ENCODE measurements at places on chromosomes 5 and 9.

DNA sequence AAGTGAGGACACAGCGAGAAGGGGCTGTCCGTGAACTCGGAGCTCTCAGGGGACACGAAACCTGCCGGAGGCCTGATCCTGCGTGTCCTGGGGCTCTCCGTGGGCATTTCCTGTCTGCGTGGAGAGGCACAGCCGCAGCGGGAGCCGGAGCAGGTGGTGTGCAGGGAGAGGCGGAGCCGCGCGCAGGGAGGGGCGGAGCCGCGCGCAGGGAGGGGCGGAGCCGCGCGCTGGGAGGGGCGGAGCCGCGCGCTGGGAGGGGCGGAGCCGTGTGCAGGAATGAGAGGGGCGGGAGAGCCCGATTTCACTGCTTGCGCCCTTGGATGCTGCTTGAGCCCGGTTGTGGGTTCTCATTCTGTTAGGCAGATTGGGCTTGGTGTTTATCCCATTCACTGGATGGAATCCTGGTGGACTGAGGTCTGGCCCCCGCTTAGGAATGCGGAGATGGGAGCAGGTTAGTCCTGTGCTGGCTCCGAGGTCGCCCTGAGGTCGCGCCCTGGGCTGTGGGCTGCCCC lies 26.7 kb downstream of the NDUFS6 start:
- peak; percentile 8 for DNase-seq

- DNase-seq, result no peak
These were observed 109.6 kb downstream of the PIK3R1 start for GRCh38 chr5:68325065-68325580.

DNA sequence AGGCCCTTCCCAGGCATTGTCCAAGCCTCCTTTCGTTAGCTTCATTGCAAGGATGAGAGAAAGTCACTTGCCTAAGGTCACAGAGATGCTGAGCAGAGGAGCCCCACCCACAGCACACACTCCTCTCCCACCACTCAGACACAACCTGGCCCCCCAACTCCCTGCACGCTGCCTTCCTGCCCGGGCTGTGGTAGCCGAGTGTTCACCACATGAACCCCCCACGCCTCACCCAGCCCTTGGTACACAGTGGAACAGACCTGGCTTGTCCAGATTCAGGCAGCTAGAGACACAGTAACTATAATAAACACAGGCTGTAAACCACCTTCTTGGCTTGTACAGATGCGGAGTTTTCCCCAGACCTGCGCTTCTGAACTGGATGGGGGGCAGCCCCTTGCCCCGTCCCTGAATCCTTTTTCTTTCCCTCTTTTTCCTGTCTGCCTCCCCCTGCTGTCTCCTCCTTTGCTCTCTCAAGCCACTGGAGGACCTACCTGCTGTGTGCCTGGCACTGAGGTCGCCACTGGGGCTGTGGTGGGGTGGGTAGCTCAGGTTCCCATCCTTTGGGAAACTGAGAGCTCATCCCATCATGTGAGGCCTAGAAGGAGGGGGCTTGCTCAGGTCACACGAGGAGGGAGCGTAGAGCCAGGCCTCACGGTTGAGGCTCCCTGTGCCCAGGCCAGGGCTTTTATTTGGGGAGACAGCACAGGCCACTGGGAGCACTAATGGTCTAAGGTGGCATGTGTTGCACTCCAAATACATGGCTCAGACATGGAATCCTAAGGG lies 55.7 kb upstream of the SYNPO start:
- DNase-seq, result no peak

GRCh38 chr9:135422341-135422944 lies 57.1 kb upstream of the PPP1R26 start:
- DNase-seq, result no peak

DNA sequence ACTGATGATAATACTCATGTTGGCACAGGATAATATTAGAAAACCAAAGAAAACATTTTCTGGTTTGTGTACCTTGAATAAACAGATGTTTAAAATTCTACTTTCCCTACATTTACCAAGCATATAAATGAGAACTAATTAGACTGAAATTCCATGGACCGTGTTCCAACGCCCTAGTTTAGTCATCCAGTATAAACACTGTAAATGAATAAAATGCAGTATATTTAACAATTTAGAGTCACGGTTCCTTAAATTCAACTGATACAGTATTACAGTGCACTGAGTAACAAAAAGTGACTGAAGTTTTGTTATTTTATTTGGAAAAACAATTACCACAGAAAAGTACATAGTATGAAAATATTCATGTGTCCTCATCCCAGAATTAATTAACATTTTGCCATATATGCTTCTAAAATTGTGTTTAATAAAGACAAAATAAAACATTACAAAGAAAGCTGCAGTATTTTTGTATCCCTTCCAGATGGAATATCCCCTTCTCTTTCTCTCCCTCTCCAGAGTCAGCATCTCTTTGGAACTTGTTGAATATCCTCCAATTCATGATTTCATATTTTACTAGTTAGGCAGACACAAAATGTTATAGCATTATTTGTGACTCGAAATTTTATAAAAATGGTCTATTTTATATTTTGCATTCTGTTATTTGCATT lies 112.5 kb downstream of the HMHB1 start:
- no peak for DNase-seq

DNA sequence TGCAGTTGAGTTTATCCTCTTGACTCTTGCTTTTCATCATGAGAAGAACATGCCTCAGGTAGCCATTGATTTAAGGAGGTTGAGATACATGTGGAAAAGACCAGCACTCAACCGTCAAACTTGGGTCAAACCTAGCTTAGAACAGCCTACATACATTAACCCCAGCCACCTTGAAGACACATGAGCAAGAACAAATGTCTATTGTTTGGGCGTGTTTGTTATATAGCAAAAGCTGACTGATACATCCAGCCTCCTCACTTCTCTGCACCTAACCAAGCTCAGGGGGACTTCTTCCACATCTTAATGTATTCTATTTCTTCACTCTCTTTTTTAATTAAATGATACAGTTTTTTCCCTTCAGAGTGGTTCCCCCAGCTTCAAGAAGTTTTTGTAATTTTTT lies 28.7 kb downstream of the DRD1 start:
- DNase-seq, result no peak

DNA sequence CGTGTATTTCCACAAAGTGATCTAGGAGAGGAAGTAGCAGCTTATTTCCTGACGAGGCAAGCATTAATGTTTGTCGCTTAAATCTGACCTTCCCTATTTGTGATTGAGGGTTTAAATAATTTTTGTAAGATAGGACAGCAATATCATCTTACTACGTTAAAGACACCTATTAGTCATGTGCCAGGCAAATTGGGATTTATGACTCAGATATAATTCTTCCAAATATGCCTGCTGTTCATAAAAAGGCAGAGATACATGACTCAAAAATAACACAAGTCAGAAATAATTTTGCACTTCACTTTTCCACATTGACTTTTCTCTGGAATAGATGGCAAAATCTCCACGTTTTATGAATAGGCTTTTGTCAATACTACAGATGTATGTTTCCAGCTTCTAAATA lies 43.0 kb upstream of the CDH12 start:
- DNase-seq, result no peak

DNA sequence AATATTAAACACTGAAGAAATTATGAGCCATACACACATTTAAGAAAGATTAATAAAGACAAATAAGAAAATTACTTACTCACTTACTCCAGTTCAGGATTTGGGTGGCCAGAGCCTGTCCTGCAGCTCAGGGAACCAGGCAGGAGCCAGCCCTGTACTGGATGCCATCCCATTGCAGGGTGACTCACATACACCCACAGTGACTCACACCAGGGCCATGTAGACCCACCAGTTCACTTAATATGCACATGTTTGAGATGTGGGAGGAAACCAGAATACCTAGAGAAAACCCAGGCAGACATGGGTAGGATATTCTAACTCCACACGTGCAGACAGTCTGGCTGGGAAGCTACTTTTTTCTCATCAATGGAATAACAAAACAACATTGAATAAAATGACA lies 49.6 kb upstream of the ADRB2 start:
- no peak for DNase-seq

DNA sequence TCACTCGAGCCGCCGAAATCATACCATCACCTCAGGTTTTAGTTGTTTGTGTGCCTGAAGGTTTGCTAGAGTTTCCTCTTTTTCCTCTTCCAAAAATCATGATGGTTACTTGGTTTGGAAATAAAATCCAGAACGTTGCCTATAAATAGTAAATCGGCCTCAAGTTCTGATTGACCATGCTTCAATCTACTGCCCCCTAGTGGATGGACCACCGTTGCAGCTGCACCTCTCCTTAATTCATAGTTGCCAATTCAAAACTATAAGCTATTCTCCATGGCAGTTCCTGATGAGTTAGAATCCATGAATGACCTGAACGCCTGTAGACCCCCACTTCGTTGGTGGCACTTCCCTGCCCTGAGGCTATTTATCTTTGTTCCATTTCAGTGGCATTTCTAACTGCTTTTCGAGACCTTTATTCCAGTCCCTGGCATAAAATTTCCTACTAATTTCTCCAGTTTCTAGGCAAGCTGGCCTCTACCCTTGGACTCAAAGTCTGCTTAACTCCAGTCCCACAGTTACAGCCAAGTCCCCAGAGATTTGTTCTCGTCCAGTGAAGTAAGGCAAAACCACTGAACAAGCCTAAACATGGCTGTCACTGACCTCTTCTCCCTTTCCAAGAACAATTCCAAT lies 422.6 kb downstream of the EFNA5 start:
- peak; percentile 39 for DNase-seq

DNA sequence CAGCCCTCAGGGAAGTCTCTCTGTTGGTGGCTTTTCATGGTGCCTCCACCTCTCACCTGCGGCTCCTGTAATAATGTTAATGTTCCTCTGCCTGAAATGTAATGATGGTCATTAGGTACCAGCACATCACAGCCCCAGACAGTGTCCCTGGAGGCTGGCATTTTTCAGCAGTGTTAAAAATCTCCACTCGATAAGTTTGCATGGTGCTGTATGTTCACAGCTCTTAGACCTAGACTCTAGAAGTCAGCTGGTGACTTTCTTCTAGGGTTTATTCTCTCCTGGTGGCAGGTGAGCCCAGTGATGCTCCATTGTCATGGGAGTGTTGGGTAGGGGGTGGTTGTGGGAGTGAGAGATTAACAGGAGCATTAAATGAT lies 53.1 kb downstream of the GPR107 start:
- DNase-seq, result no peak

DNA sequence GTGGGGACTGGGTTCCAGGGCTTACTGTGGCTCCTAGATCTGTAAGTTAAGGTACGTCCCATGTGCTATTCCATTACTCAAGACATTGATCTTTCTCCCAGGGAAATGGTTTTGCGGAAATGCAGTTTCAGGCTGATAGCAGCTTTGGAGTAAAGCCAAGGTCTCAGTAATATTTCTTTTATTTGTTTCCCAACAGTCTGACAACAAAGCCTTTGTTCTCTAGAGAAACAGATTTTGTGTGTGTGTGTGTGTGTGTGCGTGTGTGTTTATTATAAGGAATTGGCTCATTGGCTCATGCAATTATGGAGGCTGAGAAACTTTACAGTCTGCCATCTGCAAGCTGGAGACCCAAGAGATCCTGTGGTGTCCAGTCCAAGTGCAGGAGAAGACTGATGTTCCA lies 12.1 kb upstream of the POC5 start:
- DNase-seq, result no peak

GRCh38 chr9:97415146-97415545 lies 3.2 kb downstream of the TDRD7 start:
- DNase-seq, result no peak

DNA sequence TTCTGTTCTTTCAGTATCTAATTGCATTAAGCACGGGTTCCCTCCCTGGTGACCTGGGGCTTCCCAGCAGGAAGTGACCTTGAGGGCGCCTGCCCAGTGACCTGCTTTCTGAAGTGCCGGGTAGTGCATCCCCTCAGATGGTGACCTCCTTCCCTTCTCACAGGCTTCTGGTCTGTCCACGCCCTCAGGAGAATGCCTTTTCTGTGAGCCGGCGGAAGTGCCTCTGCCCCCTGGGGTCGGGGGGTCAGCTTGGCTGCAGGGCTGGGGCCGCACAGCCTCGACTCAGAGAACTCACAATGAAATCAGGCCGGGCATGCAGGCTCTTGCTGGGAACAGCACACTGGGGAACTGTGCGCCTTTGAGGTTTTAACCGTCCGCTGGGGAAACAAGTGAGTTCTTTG lies 124.5 kb upstream of the PHYKPL start:
- no peak for DNase-seq

DNA sequence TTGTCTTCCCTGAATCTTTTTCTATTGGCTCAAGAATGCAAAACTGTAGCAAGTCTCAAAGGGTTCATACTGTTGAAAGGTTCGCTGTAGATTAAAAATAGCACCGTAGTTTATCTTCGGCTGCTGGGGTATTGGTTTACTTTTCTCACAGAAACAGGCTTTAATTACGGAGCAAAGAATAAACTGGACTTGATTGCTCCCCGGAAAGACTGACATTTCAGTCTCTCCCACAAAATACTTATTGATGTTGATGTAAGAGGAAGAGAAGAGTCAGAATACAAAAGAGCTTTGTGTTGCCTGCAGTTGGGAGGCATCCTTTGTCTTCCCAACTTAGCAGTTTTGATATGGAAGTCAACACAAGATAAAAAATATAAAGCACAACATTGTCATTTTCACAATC lies 183.9 kb upstream of the DMAC1 start:
- DNase-seq, result no peak

DNA sequence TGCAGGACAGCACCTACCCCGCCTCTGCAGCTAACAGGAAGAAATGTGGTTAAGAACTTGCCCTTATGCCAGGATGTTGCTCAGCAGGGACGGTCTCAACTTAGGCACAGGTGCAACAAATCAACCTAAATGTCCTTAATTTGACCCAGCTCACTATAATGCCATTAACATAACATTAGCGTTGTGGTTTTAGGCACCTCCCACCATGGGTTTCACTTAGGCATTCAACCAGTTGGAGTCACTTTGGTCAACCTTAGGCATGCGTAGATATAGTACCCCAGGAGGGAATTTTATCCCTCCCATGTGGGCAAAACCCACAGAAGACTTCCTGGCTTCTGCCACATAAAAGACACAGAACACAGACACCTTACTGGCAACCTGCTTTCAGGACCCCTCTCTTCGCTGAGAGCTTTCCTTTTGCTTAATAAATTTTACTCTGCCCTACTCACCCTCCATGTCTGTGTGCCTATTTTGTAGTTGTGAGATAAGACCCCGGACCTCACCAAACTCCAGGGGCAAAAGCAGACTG lies 8.7 kb upstream of the ERAP1 start:
- peak; percentile 65 for DNase-seq

DNA sequence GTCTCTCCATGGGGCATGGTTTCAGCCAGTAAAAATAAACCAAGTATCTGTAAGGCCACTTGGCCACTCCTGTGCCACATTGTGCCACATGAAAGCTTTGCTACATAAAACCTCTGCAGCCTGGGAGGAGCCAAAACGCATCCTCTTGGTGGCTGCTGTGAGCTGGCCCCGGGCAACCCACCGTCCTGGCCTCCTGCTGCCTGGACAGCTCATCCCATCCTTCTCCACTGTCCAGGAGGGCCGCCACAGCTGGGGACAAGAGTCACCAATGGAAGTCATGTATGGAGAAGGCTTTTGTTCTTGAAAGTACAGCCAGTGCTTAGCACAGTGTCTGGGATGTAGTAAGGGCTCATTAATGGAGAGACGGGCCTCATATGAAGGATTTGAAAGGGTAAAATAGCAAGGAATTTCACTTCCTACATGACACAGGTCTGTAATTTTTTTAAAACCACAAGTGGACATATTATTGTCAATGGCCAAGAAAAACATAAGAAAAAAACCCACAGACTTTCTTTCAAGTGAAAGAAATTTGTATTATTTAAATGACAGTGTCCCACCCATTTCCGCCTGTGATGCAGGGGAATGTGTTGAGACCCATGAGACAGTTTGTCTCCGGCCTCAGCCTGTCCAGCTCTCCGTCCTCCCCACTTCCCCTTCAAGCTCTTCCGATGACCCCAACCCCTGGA lies 6.6 kb downstream of the PTGES start:
- no peak for DNase-seq

- DNase-seq, result no peak
These were observed 73.2 kb upstream of the RARS1 start for GRCh38 chr5:168413062-168413461.

- DNase-seq, result no peak
These were observed 157.6 kb upstream of the RAI14 start for GRCh38 chr5:34498572-34498971.
